ENCODE measurements at places on chromosomes 5 and 9.

GRCh38 chr9:13266167-13266566 lies 13.3 kb downstream of the MPDZ start:
- DNase-seq = no peak

GRCh38 chr5:158414780-158415179 lies 555.8 kb upstream of the CLINT1 start:
- DNase-seq = no peak

DNA sequence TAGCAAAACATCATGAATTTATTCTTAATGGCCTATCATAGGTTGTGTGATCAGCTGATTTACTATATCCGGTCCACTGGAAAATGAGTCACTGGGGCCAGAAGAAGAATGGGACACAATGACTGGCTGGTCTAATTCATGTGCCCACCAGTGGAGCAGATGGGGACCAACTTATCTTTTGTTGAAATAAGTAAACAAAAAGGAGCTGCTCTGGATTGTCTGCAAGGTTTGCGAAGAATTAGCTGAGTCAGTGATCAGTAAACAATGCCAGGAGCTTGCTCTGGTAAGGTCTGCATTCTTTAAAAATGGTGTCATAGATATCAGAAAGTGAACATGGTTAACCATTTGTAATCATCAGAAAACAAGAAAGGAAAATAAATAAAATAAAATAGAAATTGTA lies 128.0 kb downstream of the RASEF start:
- no peak for DNase-seq

DNA sequence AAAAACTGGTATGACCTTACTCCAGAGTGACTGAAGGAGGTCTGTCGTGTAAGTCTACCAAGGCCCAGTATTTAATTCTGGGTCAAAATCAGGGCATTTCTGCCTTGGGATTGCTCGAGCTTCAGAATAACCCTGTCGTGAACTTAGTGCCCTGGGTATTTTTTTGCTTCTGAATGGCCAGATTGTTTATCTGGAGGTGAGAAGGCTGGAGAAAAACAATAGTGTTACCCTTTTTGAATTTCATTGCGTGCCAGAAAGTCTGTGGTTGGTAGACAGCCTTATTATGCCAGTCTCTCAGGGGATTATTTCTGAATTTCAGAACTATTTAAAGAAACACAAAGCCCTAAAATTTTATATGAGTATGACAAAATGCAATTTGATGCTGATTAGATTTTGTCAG lies 323.4 kb downstream of the CSNK1G3 start:
- no peak for DNase-seq

DNA sequence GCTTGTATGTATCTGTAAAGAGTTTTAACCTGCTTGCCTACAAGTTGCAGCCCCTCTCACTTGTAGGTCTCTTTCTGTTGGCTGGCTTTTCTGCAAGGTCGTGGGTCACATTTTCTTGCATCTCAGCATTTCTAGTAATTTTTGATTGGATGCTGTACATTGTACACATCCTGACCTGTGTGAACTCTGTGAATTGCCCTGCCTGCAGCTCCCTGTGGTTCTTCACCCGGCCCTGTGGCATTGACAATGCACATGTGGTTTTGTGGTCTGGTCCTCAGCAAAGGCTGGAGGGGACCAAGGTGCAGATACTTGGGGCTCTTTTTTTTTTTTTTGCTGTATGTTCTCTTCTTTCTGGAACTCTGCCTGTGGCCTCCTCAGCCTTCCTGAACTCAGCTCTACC lies 53.6 kb downstream of the WNK2 start:
- DNase-seq = no peak

GRCh38 chr5:78787783-78788182 lies 139.2 kb upstream of the LHFPL2 start:
- no peak for DNase-seq

DNA sequence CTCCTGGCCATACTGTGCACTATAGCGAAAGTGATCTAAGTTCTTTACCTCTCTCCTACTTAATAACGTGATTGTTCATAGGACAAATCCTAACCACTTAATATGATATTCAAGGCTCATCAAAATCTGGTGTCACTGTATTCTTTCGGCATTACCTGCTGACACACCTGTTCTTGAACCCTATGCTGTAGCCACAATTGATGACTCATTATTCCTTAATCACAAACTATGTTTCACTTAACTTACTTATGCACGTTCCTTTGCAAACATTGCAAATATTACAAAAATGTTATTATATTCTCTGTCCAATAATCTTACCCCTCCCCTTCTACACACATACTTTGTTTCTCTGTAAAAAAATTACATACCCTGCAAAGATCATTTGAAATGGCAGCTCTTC lies 158.1 kb upstream of the ADRA1B start:
- no peak for DNase-seq

DNA sequence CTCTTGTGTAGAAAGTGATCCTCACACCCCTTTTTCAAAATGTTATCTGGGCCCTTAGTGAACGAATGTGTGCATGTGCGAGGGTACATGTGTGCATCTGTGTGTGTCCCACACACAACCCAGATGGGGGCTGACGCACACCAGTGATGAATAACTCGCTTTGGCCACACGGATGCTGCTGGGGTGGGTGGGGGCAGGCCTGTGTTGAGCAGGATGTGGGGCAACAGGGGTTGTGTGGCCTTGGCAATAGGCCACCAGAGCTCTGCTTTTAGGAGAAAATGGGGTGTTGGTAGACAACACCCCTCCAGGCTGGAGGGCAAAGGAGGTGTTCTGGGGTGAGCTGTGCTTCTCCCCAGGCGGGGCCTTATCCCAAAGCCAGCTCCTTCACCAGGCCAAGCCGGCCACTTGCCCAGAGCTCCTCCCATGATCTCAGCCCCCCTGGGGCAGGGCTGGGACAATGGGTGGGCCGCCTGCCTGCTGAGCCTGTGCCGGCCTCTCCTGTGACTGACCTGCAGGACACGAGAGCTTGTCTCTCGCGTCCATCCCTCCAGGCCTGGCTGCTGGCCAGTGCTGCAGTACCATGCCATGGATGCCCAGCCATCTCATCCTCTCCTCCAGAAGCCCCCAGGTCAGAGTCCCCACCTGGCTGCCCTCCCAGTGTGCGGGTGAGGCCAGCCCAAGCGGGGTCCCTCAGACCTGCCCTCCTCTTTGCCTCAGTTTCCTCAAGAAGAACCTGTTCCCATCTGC lies 1.7 kb downstream of the DBN1 start:
- no peak for DNase-seq

DNA sequence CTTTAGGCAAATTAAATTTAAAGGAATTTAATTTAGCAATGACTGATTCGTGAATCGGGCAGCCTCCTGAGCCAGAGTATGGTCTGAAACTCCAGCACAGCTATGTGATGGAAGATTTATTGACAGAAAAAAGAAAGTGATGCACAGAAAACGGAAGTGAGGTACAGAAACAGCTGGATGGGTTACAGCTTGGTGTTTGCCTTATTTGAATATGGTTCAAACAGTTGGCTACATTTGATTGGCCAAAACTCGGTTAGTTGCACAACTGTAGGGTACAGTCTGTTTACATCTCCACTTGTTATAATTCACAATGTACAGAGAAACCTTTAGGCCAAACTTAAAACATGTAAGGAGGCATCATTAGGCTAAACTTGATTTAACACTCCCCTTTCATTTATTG lies 1716.1 kb upstream of the C9orf72 start:
- DNase-seq = no peak

GRCh38 chr9:71740199-71740598 lies 28.1 kb downstream of the CEMIP2 start:
- no peak for DNase-seq

- DNase-seq = no peak
Observed at GRCh38 chr9:13586587-13587374, 307.3 kb upstream of the MPDZ start.

DNA sequence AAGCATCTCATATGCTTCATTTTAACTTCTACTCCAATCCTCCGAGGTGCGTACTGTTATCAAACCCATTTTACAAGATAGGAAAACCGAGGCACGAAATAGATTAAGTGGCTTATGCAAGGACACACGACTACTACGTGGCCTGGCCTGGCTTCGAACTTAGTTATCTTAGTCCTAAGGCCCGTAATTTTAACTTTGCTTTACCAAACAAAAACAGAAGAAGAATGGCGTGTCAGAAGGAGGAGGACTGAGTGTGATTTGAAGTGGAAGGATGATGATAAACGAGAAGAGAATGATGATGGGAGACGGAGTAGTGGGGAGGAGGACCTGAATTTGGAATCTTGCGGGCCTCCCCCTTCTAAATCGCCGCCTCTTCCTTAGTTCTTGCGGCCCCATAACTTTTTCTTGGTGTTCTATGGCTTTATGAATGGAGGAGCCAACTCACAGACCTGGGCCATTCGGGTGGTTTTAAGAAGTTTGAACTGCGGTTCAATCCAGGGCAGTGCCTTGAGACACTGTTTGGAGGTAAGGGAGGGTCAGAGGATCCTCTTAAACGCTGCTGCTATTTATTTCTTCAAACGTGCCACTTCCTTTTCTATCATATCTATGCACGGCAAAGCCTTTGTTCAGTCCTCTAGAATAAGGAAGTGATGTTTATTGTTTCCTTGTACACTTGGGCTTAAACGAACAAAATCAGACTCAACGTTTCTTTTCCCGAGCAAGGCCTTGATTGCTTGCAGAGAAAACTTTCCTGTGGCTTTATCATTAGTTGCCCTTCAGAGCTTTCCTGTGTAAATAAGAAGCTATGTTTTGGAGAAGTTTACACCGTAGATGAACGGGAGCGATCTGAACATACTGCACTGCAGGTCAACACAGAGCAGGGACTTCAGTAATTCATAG lies 795 bp downstream of the CNOT8 start:
- no peak for DNase-seq

DNA sequence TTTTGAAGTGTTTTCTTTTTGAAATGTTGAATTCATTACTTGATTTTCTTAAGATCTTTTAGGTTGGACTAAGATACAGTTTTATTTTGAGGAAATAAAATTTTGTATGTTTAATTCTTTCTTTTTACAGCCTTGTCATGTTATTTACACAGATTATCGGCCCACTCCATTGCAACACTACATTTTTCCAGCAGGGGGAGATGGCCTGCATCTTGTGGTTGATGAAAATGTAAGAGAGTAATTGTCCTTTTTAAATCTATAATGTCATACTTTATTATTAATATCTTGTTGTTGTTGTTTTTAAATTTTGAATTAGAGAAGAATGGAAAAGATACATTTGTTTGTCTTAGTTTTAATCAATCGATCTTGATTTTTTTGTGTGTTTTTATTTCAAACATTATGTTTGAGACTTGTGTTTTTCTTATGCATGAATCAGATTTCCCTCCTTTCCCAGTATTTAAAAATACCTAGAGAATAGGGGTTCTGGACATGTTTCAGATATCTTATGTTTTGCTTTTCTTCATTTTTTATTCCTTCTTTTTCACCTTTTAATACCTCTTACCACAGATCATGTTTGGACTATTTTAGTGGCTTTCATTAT lies 36.7 kb downstream of the MTREX start:
- DNase-seq = peak; percentile 49

DNA sequence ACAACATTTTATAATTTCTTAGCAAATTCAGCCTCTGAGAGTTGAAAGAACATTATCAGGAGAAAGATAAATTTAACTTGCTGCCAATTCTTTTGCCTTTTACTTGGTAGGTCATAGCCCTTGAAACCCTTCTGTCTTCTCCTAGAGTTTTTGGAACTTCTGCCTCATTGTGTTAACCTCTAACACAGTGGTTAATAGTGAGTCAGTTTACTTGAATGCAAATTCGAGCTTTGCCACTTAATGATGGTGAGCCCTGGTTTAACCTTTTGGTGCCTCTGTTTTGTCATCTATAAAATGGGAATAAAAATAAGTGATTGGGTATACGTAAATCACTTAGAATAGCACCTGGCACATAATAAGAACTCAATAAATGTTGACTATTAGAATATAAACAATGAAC lies 1.8 kb upstream of the INIP start:
- DNase-seq = no peak

GRCh38 chr5:6873359-6873758 lies 160.1 kb downstream of the TENT4A start:
- no peak for DNase-seq

DNA sequence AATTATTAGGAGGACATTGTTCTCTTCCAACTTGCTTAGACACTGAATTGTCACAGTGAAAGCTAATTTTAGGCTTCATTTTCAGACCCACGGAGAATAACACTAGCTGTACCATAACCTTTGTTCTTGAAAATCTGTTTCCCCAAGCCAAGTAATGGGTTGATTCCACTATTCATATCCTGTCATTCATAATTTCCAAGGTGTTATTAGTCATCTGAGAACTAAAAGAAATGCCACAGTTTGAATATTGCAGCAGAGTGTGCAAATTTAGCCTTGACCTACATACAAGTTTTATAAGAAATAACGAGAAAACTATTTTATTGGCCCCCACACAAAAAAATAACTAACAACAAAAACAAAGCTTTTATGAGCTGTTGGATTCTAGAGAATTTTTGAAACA lies 148.5 kb upstream of the TYRP1 start:
- DNase-seq = no peak

- no peak for DNase-seq
Observed at GRCh38 chr5:68968429-68968828, 125.4 kb upstream of the SLC30A5 start.

- no peak for DNase-seq
Observed at GRCh38 chr9:97705354-97705950, 8.3 kb upstream of the XPA start.

DNA sequence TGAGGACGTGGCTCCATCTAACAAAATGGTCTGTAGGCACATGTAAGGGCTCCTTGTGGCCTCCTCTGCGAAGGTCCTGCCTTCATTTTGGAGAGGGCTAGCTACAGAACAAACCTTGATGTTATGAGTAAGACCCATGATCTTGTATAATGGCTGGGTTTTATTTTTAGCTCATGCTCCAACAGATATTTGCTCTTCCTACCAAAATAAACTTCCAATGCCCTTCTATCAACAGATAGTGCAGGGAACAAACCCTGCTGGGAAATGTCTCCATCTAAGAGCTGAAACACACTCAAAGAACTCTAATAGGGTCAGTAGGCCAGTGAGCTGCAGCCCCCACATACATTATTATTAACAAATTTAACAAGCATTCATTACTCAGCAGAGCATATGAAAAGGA lies 189.5 kb downstream of the LURAP1L start:
- DNase-seq = no peak

- DNase-seq = no peak
Observed at GRCh38 chr9:34521406-34522045, 1.3 kb downstream of the ENHO start.

GRCh38 chr9:72165821-72166547 lies 16.7 kb downstream of the GDA start:
- DNase-seq = no peak

DNA sequence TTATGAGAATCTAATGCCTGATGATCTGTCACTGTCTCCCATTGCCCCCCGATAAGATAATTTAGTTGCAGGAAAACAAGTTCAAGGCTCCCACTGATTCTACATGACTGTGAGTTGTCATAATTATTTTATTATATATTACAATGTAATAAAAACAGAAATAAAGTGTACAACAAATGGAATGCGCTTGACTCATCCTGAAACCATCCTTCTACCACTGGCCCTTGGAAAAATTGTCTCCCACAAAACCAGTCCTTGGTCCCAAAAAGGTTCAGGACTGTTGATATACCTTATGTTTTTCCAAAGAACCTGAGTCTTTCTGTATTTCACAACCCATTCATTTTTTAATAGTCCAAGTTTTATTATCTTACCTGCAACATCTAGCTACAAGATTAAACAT lies 403.5 kb downstream of the TAF11L14 start:
- DNase-seq = no peak
